ENCODE measurements at places on chromosomes 1 and 21. TPM values are rescaled to one million over a fixed set of nuclear protein-coding genes. Genes with fewer than 3 reads are reported as not detected.

- no peak for DNase-seq
These were observed 115.4 kb upstream of the ERG start for GRCh38 chr21:38613686-38614085.

DNA sequence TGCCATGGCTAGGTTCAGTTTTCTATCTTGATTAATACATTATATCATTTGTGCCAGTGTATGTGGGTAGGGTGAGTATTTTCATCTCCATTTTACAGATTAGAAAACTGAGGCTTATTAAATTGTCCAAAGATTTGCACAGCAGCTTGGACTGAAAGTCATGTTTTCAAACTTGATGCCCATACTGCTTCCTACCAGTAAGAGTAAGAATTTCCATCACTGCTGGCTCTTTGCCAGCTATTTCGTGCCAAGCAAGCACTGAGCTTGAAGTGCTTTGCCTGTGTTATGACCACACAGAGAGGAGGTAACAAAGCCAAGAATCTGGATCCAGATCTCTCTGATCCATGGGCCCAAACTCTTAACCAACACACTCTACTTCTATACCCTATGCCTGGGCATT lies 295.0 kb downstream of the VAV3 start:
- no peak for DNase-seq

DNA sequence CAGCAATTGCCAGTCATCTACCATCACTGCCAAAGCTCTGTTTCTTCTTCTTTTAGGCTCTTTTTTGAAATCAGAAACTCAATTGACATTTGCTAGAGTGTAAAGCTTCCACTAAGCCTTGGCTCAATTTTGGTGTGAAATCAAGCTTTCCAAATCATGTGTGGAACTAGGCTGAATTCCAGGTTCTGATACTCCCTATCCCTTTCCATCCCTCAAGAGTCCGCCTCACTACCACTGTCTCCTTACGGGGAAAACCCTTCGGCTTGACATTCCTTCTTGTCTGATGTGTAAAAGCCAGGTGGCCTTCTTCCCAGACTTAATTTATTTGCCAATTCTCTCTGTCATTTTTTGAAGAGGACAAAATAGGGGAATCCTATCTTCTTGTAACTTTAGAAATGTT lies 47.2 kb upstream of the PRMT6 start:
- DNase-seq, result no peak

DNA sequence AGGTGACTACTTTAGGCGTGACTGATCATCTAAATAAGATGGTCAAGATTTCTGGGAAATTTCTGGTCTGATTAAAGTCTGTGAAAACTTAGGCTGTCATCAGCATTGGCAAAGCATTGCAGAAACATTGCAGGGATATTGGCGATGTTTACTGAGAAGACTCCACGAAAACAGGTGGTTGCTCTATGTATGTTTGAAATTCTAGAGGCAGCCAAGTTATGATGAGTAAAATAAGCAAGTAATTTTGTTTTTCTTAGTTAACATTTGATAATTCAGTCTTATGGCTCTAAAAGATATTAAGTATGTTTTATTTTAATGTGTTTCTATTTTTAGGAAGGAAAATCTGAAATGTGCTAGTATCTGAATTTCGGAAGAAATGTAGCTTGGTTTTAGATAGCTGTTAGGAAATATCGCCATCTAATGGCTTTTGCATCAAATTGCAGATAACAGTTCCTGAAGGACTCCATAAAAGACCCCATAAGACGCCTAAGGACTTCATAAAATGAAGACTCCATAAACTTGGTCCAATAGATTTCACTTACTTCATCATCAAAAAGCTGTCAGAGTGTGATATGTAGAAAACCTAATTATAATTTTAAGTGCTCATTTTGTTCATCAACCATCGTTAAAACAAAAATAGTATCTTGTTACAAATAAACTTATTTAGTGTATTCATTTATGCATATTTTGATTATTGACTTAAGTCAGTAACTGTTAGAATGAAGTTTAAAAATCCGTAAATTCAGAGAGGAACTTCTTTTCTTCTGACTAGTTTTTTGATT lies 344.6 kb downstream of the RYR2 start:
- no peak for DNase-seq

DNA sequence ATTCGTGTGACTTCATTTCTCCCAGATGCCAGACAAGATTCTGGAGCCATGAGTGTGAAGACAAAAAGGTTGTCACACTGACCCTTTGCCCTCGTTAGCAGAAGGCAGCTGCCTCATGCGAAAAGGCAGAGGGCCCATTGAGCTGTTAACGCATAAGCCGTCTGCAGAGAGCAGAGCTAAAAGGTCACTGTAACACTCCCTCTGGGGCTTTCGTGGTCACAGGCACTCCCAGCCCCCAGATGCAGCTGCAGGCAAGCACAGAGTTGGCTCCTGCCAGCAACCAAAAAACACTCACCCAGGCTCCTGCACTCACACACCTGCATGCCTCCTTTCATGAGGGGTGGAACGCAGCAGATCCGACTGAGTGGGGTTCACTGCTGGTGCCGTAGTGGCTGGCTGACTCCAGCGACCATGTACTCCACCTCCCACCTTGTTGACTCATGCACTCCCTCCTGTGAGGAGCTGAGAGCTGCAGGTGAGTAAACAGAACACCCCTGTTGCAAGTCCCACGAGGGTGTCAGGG lies 287.5 kb downstream of the SMYD3 start:
- DNase-seq, result no peak

- DNase-seq, result no peak
These were observed 23.0 kb downstream of the ERICH3 start for GRCh38 chr1:74650561-74650960.

DNA sequence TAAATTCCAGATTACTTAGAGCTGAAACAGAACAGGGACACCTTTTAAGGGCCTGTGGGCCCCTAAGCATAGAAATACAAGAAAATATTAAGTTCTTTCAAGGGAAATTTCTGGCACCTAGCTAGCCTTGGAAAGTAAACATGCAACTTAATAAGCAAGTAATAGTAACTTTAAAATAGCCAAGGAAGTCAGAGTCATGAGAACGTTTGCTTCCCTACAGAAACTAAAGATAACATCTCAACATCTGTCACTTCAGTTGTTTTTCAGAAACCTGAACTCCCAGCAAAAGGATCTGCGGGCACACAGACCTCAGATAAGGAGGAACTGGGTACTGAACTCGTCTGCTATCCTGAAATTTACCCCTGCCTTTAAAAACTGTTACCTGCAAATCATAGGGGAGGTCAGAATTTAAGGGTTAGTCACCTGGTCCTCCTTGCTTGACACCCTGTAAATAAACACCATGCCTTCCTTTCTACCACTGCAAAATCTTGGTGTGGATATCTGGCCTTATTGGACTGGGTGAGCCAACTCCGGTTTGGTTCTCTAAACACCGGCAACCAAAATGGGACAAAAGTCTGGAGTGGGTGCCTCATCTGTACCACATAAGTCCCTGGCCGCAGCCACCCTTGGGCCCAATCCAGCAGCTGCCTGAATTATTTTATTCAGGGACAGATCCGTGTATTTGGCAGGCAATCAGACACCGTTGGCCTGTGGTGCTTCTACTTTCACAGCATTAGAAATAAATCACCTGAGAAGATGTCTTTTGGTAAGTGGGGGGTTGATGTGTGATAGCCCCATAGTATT lies 27.9 kb downstream of the NRDC start:
- DNase-seq, result no peak

DNA sequence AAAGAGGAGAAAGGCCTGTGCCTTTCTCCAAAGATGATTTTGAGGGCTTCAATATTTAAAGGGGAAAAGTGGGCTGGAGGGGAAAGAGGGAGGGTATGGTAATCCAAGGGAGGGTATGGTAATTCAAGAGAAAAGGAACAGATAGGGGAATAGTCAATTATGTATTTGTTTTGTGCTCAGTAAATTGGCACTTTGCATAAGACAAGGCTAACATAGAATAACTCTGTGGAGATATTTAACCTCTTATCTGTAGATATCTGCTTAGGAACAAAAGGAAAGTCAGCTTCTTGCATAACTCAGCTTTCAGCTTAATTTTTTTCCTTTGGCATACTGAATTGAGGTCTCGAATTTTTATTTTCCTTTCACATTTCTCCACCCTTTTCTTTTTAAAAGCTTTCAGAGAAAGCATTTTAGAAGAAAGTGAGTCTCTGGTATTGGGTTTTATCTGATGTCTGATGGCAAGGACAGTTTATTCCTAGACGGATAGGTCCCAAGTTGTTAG lies 119.9 kb upstream of the F3 start:
- DNase-seq, result no peak

GRCh38 chr21:45987121-45987711 lies 5.6 kb downstream of the COL6A1 start:
- DNase-seq, result no peak

DNA sequence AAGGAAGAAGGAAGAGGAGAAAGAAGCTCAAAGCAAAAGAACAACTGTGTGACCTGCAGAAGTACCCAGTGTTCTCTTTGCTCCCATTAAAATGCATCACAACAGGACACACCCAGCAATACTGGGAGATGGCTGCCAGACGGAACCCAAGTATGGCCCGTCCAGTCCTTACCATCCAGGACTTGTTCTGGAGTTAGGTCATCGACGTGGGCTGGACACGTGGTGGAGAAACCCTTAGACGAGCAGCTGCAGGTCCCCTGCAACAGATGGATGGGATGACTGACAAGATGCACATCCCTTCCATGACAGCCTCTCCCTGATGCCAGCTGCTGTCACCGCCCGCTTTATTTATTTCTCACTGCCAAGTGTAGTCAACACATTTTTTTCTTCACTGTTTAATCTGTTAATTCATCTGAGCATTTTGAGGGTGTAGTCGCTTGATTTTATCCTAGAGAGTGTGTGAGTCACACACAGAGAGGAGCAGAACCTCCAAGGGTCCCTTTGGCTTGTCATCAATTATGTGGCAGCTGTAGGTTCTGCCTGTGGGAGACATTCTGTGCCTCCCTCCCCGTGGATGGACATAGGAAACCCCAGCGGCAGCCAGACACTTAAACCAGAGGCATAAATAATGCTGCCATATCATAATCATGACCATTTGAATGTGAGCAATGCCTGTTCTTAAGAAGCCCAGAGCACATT lies 80.9 kb downstream of the ABCA4 start:
- no peak for DNase-seq

DNA sequence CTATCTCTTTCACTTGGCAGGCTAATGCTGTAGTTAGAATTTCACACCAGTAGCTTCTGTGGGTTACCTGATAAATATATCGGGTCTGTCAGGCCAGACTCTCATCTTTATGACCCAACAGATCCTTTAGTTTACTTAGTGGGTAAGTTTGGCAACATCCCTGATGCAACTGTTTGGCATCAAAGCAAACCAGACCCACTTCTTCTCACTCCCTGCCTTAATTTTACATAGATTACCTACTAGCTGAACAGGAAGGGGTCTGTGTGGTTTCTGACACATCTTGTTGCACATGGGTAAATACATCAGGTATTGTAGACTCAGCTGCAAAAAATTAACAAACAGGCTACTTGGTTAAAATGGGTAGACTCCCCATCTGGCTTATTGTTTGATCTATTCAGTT lies 3.2 kb upstream of the GUK1 start:
- DNase-seq, result no peak

DNA sequence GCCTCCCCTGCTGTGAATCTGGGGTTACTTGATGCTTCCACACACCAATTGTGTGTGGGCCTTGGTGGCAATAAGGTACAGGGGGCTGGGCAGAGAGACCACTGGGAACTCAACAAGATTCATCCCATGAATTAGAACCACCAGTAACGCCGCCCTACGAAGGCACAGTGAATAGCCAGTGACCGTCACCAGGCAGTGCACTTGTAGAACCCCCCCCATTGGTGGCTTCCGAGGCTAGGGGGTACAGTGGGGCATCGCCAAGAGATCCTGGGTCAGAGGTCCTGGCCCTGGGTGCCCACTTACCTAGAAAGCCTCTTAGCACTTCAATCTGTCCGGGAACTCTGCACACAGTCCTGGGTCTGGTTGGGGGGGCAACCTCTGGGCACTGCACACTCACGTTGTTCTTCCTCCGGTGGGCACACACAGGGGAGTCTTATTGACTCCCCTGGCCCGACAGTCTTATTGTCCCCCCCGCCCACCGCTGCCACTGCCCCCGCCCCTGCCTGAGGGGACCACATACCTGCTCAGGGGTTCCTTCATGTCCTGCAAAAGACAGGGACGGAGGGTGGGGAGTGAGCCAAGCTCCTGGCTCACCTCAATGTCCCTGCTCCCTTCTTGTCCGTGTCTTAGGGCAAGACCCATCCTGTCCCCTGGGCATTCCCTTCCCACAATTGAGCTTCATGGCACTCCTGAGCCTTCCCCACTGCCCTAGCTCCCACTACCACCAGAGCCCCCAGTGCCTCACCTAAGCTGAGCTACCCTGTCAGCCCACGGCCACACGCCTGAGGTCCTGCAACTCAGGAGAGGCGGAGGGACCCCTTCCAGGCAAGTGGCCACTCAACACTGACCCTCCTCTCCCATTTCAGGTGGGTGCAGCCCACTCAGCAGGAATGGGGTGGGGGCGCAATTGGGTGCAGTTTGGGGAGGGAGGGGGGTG lies 2.5 kb upstream of the TRIM11 start:
- DNase-seq, result no peak

Gene RGS8
- 0.13 TPM for total RNA-seq

Gene TFF3
- total RNA-seq, result 1.7 TPM

Gene NHLH1
- total RNA-seq, result 0.39 TPM
